ENCODE measurements at places on chromosomes 2 and 18. TPM values are rescaled to one million over a fixed set of nuclear protein-coding genes. Genes with fewer than 3 reads are reported as not detected.

FEV gene
- not detected for total RNA-seq

SH3YL1 gene
- 10.6 TPM for total RNA-seq

HK2 gene
- total RNA-seq, result 4.6 TPM

CFAP53 gene
- 0.34 TPM for total RNA-seq

IL1A gene
- total RNA-seq, result not detected

KIF5C gene
- total RNA-seq, result 0.45 TPM

ELOA2 gene
- total RNA-seq, result not detected

GPR75 gene
- 0.67 TPM for total RNA-seq

LOXHD1 gene
- not detected for total RNA-seq

AQP12B gene
- total RNA-seq, result not detected

CFAP221 gene
- total RNA-seq, result not detected

DNAH7 gene
- under 0.01 TPM for total RNA-seq

FAM228A gene
- 1.5 TPM for total RNA-seq

KLHL14 gene
- not detected for total RNA-seq

MERTK gene
- 0.74 TPM for total RNA-seq

TTR gene
- total RNA-seq, result not detected

CYRIA gene
- 0.74 TPM for total RNA-seq

CRACDL gene
- under 0.01 TPM for total RNA-seq

EHBP1 gene
- 29.1 TPM for total RNA-seq

FBXO48 gene
- total RNA-seq, result 0.30 TPM

SH3RF3 gene
- 9.8 TPM for total RNA-seq

ZNF521 gene
- 55.1 TPM for total RNA-seq

STK36 gene
- total RNA-seq, result 11.4 TPM

DUSP28 gene
- 3.4 TPM for total RNA-seq

TBR1 gene
- total RNA-seq, result not detected

CXCR1 gene
- not detected for total RNA-seq

KCNF1 gene
- total RNA-seq, result 0.59 TPM

FOXD4L1 gene
- not detected for total RNA-seq

SP5 gene
- not detected for total RNA-seq

ACTG2 gene
- total RNA-seq, result 16.5 TPM

HOXD13 gene
- not detected for total RNA-seq

GCG gene
- total RNA-seq, result not detected

LOXL3 gene
- total RNA-seq, result 10.1 TPM

CNRIP1 gene
- total RNA-seq, result 62.9 TPM

CNTNAP5 gene
- not detected for total RNA-seq

EPHA4 gene
- 8.9 TPM for total RNA-seq

ANKRD23 gene
- total RNA-seq, result 0.89 TPM

Data from bronchus fibroblast of lung (primary cell).